ENCODE measurements at places on chromosomes 2 and 18. TPM values are rescaled to one million over a fixed set of nuclear protein-coding genes. Genes with fewer than 3 reads are reported as not detected.

Gene PCARE
- not detected for total RNA-seq

Gene HNMT
- 4.4 TPM for total RNA-seq

Gene GPR35
- total RNA-seq = 0.50 TPM

Gene CRYGC
- total RNA-seq = not detected

Gene CCDC148
- 0.65 TPM for total RNA-seq

Gene TTC32
- 10.0 TPM for total RNA-seq

Gene SPDYA
- 1.3 TPM for total RNA-seq

Gene PREPL
- 11.0 TPM for total RNA-seq

Gene RPRM
- total RNA-seq = not detected

Gene SATB2
- 0.65 TPM for total RNA-seq

Gene PDCD1
- total RNA-seq = not detected

Gene MTCL1
- 5.2 TPM for total RNA-seq

Gene HOXD4
- total RNA-seq = 2.1 TPM

Gene INO80C
- 8.3 TPM for total RNA-seq

Gene PROKR1
- not detected for total RNA-seq

Gene LRRC30
- not detected for total RNA-seq

Gene C2orf80
- total RNA-seq = not detected

Gene CHPF
- 1.3 TPM for total RNA-seq

Gene ALPI
- not detected for total RNA-seq

Gene SRD5A2
- not detected for total RNA-seq

Gene NAT8
- total RNA-seq = not detected

Gene ZNF397
- 3.9 TPM for total RNA-seq

Gene PSTPIP2
- total RNA-seq = 3.6 TPM

Gene NEB
- 1.1 TPM for total RNA-seq

Gene CLIP4
- 26.7 TPM for total RNA-seq

Gene STEAP3
- 8.6 TPM for total RNA-seq

Gene SERPINB11
- total RNA-seq = not detected

Gene REG3A
- not detected for total RNA-seq

Gene GKN2
- total RNA-seq = not detected

Gene WNT6
- not detected for total RNA-seq

Gene MC5R
- not detected for total RNA-seq

Gene NEUROD1
- not detected for total RNA-seq

Gene MRO
- total RNA-seq = 0.16 TPM

Gene KIF5C
- total RNA-seq = 0.16 TPM

Gene RAPH1
- total RNA-seq = 52.6 TPM

Gene DUSP19
- total RNA-seq = 1.8 TPM

Gene CSRNP3
- under 0.01 TPM for total RNA-seq

Gene TGIF1
- 75.6 TPM for total RNA-seq

Gene TXNDC2
- total RNA-seq = not detected

Gene INHA
- not detected for total RNA-seq

Gene SP140L
- total RNA-seq = 4.9 TPM

Gene TTC21B
- total RNA-seq = 45.6 TPM

Gene PARD3B
- total RNA-seq = 41.0 TPM

Gene CKAP2L
- 4.5 TPM for total RNA-seq

Gene DNER
- 0.82 TPM for total RNA-seq

Gene LRRTM1
- total RNA-seq = not detected

All from bladder microvascular endothelial cell (primary cell).